ENCODE measurements at places on chromosomes 1 and 21. TPM values are rescaled to one million over a fixed set of nuclear protein-coding genes. Genes with fewer than 3 reads are reported as not detected.

AIRE gene
- total RNA-seq = not detected

ADORA1 gene
- 6.5 TPM for total RNA-seq

LCE2B gene
- not detected for total RNA-seq

ELF3 gene
- 0.09 TPM for total RNA-seq

PCP4L1 gene
- not detected for total RNA-seq

YBX1 gene
- 449 TPM for total RNA-seq

PRPF38A gene
- total RNA-seq = 8.7 TPM

RNU1-4 gene
- under 0.01 TPM for total RNA-seq

AURKAIP1 gene
- 82.0 TPM for total RNA-seq

NPPA gene
- total RNA-seq = not detected

TTC22 gene
- not detected for total RNA-seq

C8A gene
- total RNA-seq = not detected

PATJ gene
- total RNA-seq = 14.2 TPM

CRNN gene
- total RNA-seq = not detected

SIM2 gene
- total RNA-seq = 0.18 TPM

S100A7A gene
- not detected for total RNA-seq

OR2T29 gene
- total RNA-seq = not detected

VANGL1 gene
- total RNA-seq = 14.3 TPM

SLC2A5 gene
- total RNA-seq = 0.90 TPM

NECTIN4 gene
- total RNA-seq = not detected

CYP4X1 gene
- total RNA-seq = 3.3 TPM

PRAMEF14 gene
- total RNA-seq = not detected

CRYAA gene
- not detected for total RNA-seq

TMEM69 gene
- total RNA-seq = 24.4 TPM

SYNC gene
- total RNA-seq = 141 TPM

CLCA1 gene
- total RNA-seq = not detected

ACTL8 gene
- not detected for total RNA-seq

TRIM33 gene
- total RNA-seq = 37.4 TPM

KIF26B gene
- 20.9 TPM for total RNA-seq

All from fibroblast of the aortic adventitia (primary cell).